NCI-H2171 treated with DMSO at 0.1 percent for 48 hours (cell line): ENCODE measurements at places on chromosomes 6 and 20.
A peak's percentile ranks its signal among the peaks of the same experiment; 100 is the strongest.

GRCh38 chr6:97066056-97066455 lies 141.5 kb downstream of the KLHL32 start:
- no peak for DNase-seq

DNA sequence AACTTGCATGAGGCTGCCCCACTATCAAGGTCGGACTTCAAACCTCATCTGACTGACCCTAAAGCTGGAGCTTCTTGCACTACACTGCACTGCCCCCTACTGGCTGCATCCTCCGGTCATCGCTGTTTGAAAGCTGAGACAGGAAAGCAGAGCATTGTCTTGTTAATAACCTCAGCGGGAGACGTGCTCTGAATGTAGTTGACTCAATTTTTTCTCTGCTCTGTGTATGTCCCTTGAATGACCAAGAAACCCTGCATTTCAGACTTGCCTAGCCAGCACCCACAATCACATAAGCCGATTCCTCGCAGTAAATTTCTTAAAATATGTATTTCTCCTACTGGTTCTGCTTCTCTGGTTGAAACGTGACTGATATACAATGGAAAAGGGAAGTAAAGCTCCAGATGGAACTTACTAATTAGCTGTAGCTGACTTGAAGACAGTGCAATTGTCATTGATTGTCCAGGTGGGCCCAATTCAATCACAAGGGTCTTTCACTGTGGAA lies 27.8 kb downstream of the TCF21 start:
- DNase-seq: peak; percentile 84

GRCh38 chr6:4896401-4896800 lies 107.4 kb downstream of the RPP40 start:
- no peak for DNase-seq

DNA sequence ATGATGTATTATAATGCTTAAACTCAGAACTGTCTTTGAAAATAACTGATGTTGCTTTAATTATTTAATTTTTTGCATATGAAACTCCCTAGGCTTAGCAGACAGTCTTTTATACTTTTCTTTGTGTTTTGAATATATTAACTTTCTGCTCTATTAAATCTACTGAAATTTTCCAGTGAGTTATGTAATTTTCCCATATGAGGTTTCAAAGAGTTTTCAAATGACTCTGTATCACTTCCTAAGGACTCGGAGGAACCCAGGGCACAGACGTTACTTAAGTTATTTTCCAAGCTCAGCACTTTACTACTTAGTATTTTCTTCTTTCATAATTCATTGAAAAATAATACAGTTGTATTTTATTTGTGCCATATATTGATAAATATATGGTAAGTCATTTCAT lies 122.6 kb downstream of the HS3ST5 start:
- no peak for DNase-seq

GRCh38 chr6:133549371-133549801 lies 308.2 kb downstream of the EYA4 start:
- no peak for DNase-seq

- DNase-seq: no peak
Observed at GRCh38 chr20:14979453-14979986, 642.1 kb upstream of the FLRT3 start.

DNA sequence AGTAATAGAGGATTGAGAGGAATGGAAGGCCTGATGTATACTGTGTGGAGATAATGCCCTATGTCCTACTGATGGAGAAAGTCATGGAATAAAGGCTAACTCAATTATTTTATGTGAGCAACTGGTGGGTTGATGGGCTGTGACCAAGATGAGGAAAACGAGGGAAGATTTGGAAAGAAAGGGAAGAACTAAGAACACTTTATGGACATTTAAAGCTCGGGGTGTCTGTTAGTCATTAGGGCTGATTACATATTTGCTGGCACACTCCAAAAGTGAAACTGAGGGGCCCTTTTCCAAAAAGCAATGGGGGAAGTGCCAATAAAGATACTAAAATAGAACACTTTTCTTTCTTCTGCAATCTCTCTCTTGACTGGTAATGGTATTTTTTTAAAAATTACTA lies 439.5 kb downstream of the PLCB1 start:
- no peak for DNase-seq

DNA sequence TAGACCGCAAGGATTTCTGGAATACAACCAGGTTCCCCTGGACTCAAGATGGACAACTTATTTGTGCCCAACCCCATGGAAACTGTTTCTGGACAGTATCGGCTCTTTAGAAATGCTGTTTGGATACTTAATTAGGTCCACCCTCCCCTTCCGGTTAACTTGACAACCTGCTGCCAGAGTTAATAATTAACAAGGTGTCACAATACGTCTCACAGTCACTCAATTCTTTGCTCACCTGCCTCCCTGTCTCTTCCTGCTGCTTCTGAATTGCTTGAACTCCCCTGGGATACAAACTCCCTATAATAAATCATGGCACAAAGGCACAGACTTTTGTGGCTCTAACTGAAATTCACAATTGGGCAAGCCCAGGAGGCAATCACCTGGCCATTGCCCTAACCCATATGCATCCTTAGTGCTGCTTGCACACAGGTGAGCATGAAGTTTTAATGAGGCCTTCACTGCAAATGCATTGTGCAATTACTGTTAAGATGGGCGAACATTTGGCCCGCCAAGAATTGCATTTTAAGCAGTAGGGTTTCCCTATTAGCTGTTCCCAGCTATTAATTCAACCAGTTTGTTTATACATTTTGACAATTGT lies 504.4 kb upstream of the NOX3 start:
- DNase-seq: peak; percentile 28

DNA sequence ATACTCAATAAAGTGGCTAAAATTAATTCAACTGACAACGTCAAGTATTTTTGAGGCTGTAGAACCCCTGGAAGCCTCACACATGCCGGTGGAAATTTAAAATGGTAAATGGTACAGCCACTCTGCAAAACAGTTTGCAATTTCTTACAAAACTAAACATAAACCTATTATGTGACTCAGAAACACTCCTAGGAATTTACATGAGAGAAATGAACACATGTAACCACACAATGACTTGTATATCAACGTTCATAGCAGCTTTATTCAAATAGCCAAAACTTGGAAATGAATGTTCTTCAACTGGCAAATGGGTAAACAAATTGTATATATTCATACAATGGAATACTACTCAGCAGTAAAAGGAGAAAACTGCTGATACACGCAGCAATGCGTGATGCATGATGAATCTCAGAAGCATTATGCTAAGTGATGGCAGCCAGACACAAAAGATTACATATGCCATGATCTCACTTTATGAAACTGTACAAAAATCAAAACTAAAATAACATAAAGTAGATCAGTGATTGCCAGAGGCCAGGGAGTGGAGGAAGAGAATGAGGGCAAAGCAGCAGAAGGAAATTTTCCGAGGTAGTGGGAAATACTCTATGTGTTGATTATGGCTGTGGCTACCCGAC lies 112.5 kb downstream of the FAM50B start:
- no peak for DNase-seq

DNA sequence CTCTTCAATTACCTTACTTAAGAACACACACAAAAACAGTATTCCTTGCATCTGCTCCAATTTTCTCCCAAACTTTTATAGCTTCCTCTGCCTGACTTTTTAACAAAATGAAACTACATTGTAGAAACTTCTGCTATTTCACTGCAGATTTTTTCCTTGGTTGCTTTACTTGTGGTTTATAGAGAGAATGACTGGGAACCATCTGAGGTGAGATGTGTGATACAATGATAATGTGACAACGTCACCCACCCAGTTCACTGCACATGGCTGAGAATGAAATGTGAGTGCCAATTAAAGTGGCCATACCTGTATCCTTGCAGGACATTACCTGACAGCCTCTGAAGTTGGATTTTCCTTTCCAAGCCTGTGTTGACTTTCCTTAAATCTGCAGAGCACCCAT lies 258.4 kb downstream of the CD83 start:
- DNase-seq: no peak

- no peak for DNase-seq
Observed at GRCh38 chr6:122747573-122747972, 31.9 kb upstream of the FABP7 start.

- no peak for DNase-seq
Observed at GRCh38 chr20:41437836-41438235, 71.2 kb upstream of the EMILIN3 start.

- DNase-seq: peak; percentile 81
Observed at GRCh38 chr6:26327450-26328264, 37.3 kb upstream of the BTN3A2 start.

DNA sequence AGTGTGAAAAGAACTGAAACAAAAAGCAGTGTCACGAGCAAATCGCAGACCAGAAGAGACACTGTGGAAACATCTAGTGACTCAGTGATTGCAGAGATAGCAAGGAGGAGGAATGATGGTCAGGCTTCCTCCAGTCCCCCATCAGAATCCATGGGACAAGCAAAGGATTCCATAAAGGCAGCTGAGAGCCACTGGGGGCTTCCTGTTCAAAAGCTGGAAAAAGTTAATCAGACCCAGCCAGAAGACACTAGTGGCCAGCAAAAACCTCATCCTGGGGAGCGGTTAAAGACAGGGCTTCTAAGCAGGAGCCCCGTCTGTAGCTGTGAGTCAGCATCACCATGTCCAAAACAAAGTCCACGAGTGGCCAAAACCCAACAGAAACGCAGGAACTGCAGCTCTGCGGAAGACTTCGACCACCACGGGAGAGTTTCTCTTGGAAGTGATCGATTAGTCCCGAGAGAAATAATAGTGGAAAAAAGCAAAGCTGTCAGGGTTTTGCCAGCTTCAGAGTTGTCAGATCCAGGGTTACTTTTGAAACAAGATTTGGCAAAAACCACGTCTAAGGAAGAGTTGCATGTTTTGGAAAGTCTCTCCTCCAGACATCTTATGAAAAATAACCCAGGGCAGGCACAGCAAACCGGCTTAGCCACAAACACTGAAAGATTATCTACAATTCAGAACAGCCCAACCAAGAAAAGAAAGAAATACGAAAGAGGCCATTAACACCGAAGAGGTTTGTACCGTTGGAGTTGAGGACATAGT lies 51.0 kb downstream of the JAG1 start:
- no peak for DNase-seq

DNA sequence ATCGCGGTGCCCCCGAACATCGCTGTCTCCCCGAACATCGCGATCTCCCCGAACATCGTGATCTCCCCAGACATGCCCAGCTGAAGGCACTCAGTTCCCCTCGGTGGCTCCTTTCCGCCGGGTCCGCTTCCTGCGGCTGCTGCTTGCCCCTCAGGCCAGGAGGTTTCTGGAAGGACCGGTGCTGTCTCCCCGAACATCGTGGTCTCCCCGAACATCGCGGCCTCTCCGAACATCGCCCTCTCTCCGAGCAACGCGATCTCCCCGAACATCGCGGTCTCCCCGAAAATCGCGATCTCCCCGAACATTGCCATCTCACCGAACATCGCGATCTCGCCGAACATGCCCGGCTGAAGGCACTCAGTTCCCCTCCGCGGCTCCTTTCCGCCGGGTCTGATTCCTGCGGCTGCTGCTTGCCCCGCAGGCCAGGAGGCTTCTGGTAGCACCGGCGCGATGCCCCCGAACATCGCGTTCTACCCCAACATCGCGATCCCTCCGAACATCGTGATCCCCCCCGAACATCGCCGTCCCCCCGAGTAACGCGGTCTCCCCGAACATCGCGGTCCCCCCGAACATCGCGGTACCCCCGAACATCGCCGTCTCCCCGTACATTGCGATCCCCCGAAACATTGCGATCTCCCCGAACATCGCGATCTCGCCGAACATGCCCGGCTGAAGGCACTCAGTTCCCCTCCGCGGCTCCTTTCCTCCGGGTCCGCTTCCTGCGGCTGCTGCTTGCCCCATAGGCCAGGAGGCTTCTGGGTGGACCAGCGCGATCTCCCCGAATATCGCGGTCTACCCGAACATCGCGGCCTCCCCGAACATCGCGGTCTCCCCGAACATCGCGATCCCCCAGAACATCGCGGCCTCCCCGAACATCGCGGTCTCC lies 808 bp downstream of the ULBP1 start:
- DNase-seq: no peak

DNA sequence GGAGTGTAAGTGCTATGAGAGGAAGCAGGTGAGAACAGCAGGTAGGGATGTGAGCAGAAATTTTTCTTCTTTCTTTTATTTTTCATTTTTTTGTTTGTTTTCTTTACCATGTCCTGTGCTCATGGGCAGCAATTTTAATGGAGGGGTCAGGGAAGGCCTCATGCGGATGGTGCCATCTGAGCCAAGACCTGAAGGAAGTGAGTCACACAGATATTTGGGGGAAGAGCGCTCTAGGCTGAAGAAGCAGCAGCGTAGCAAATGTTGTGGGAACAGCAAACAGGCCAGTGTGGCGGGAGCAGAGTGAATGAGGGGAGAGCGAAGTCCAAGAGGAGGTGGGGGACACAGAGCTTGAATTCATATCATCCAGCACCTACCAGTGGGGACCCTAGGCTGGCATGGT lies 12.7 kb downstream of the SPDEF start:
- DNase-seq: no peak

DNA sequence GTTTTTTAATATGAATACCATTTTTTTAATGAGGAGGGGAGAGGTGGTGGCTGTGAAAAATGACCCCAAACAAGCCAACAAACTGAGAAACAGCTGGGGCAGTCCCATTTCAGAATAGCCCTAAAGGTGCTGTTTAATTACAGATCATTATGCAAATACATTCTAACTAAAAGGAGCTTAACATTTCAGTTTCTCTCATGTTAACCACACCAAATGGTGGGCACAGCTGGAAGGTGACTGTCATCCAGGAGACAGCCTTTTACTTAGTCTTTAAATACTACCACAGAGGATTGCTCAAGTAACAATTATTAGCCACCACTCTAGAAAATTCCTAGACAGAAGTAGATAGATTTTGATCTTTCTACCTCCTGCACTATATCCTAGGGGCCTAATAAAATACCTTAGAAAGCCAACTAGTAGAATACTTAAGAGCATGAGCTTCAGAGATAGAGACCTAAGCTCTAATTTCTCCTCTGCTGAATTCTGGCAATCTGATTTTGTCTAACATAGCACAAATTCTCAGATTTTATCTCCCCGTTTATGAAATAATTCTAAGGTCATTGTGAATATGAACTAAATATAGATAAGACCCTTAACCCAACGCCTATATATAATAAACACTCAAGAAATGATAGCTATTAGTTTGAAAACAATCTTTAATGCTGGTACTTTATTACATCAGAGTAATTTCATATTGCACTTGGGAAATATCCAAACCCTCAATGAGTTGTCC lies 615.1 kb upstream of the NRSN1 start:
- no peak for DNase-seq

DNA sequence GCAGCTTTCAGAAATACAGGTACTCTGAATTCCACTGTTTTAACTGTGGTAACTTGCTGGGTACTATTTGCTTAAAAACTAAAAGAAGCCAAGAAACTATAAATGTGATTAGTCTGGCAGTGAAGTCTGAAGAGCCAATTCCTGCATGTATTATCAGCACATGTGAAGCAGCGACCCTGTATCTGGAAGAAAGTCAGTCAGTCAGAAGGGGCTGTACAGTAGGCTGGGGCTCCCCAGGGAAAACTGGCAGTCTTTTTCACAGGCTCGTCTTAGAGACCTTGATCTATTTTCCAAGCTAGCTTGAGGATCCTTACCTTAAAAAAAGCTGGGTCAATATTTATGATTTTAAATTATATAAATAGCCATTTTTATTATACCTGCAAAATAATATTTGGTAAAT lies 104.9 kb downstream of the PDSS2 start:
- peak; percentile 20 for DNase-seq
